A172 (cell line): ENCODE measurements at places on chromosomes 2 and 18. TPM values are rescaled to one million over a fixed set of nuclear protein-coding genes. Genes with fewer than 3 reads are reported as not detected.

- DNase-seq, result no peak
Measured at GRCh38 chr2:160141419-160141818, 58.7 kb downstream of the ITGB6 start.

DNA sequence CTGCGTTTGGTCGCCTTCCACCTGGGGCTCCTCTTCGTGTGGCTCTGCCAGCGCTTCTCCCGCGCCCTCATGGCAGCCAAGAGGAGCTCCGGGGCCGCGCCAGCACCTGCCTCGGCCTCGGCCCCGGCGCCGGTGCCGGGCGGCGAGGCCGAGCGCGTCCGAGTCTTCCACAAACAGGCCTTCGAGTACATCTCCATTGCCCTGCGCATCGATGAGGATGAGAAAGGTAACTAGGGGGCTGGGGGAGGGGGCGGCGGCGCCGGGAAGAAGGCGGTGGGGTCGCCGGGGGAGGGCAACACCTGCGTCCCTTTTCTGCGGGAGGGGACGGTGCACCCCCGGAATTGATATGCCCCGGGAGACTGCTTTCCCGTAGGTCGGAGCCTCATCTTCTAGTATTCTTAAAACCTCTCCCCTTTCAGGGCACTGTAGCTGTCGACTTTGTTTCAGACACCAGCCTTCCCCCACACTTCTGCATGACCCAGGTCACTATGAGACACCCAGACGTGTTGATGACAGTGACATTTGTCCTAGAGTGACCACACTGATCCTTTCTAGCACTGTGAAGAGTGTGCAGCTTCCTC is 755 bp downstream of the SPAST start:
- DNase-seq, result peak; percentile 19

GRCh38 chr2:182415771-182416170 is 11.1 kb downstream of the PDE1A start:
- DNase-seq, result no peak

DNA sequence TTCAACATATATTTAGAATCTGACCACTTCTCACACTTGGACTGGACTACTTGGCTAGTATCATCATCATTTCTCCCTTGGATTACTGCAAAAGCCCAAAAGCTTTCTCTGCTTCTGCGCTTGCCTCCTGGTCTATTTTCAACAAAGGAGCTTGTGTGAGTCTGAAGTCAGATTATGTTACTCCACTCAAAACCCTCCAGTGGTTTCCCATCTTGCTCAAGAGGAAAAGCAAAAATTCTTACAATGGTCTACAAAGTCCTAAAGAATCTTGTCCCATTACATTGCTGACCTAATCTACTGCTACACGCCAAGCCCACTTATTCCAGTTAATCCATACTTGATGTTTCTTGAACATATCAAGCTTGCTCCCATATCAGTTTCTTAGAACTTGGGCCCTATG is 9.6 kb downstream of the PREPL start:
- no peak for DNase-seq

- no peak for DNase-seq
Measured at GRCh38 chr2:235550946-235551345, 57.1 kb downstream of the AGAP1 start.

- no peak for DNase-seq
Measured at GRCh38 chr2:26302846-26303245, 43.1 kb upstream of the SELENOI start.

DNA sequence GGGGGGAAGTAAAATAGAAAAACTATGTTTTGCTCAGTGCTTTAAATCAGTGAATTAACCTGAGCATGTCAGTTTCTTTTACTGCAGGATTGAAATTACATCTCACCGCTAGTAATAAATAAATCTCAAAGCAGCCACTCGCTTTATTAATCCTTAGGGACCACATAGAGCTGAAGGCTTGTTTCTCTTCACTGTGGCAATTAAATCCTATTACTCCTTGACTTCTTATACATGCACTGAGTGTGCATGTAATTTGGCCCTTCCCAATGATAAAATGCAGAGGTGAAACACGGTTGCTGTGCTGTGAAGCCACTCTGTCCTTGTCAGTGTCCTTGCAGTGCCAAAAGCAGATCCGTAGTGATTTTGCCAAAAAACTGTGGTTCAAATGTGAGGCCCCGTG is 77.1 kb upstream of the RBM44 start:
- DNase-seq, result no peak

DNA sequence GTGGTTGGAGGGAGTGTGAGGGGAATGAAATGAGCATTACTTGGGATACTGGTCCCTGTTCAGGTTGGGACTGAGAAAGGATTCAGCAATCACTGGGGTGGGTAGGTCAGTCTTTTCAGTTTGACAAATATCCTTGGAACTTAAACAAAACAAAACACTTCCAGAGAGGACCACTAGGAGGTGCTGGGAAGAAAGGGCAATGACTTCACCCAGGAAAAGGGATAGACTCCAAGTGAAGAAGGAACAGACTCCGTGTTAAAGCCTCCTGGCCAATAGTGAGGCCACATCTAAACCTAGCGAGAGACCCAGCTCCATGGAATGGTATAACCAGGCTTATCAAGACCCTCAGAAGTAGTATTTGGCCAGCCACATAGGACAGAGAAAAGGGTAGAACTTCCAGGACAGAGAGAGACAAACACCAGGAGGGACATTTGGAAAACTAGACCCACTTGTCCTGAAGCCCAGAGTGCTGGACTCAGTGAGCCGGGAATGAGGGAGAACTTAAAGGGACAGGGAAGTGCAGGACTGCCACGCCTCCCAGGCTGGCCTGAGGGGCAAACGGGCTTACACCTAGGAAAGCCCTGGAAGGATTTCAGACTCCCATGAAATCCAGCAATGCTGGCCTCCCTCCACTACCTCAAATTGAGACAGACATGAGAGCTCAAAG is 19.6 kb upstream of the KCNG3 start:
- DNase-seq, result peak; percentile 44

The SERPINB3 gene
- total RNA-seq, result not detected in 2 replicates

The SPC25 gene
- 63.4 and 98.4 TPM in 2 replicates for total RNA-seq

The TUBA3D gene
- total RNA-seq, result not detected in 2 replicates

The TEKT4 gene
- total RNA-seq, result not detected in 2 replicates

The ADCYAP1 gene
- not detected in 2 replicates for total RNA-seq
